ENCODE measurements at places on chromosomes 3 and 15.

GRCh38 chr3:192817506-192817905 lies 90.2 kb upstream of the FGF12 start:
- DNase-seq = no peak

- no peak for DNase-seq
These were observed 73.1 kb upstream of the TNFSF10 start for GRCh38 chr3:172596394-172596706.

DNA sequence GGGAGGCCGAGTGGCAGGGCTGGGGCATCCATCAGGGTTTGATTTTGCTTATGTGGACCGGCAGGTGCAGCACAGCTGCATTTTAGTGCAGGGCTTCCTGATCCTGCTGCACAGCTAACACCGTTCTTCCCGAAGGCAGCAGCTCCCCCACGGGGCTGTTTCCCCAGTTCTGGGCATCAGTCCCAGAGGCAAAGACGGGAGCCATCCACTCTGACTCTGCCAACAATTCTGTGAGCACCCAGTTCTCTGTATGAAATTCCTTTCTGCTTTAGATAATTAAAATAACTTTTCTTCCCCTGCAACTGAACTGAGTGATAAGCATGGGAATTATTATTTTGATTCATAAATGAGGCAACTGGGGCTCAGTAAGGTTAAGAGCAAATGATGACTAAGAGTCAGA lies 262.9 kb upstream of the ATP10A start:
- DNase-seq = no peak

DNA sequence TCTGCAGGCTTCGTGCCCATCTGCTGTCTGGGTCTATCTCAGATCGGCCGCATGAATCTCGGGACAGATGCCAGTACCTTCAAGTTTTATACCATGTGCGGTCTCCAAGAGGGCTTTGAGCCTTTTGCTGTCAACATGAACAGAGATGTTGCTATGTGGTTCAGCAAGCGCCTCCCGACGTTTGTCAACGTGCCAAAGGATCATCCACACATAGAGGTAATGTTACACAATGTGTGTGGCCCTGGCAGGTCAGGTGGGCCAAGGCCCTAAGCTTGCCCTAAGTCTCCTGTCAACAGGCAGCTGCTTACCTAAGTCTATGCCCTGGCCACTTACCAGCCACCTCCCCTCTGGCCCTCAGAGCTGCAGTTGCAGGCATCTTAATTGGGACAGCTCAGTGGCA lies 324.0 kb upstream of the CHRM5 start:
- DNase-seq = no peak

DNA sequence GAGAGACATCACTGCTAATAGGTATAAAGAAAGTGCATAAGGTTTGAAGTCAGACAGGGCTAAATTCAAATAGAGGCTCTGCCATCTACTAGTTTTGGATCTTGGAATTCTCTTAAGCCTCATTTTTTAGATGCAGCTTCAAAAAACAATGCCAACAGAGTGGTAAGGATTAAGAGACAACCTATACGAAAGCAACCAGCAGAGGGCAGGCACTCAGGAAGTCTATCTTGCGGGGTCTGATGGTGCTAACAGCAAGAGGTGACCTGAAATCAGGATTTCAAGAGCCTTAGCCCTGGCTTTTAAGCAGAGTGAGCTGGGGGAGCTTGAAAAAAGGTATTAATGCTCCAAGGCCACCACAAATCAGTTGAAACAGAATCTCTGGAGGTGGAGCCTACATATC lies 40.7 kb downstream of the LDHAL6B start:
- DNase-seq = peak; percentile 67
